SHP77 (cell line): ENCODE measurements at places on chromosomes 6 and 20.

- DNase-seq: no peak
Observed at GRCh38 chr20:6057691-6058090, 3.8 kb upstream of the LRRN4 start.

DNA sequence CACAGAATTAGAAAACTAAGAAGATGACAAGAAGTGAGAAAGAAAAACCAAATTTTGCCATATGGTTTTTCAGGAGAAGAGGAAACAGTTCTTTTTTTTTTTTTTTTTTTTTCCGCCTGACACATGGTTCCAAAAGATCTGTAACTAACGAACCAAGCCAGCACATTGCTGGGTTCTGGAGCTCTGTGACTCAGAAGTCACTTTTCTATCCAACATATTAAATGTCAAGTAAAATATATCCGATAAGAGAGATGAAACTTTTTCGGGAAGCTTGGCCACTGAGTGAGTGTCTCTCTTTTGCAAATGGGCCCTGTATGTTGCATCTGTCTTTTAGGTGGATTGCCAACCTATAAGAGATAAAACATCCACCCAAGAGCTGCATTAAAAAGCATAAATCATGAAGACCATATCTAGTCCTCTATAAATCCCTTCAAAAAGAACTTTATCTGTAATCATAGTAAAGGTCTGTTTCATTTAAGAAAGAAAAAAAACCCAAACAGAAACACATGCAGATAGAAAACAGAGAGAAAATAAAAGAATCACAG, 4.6 kb downstream of the METTL24 start:
- no peak for DNase-seq

GRCh38 chr6:168053086-168053956, 25.7 kb downstream of the FRMD1 start:
- no peak for DNase-seq

GRCh38 chr20:31590717-31591225, 14.3 kb upstream of the ID1 start:
- no peak for DNase-seq

DNA sequence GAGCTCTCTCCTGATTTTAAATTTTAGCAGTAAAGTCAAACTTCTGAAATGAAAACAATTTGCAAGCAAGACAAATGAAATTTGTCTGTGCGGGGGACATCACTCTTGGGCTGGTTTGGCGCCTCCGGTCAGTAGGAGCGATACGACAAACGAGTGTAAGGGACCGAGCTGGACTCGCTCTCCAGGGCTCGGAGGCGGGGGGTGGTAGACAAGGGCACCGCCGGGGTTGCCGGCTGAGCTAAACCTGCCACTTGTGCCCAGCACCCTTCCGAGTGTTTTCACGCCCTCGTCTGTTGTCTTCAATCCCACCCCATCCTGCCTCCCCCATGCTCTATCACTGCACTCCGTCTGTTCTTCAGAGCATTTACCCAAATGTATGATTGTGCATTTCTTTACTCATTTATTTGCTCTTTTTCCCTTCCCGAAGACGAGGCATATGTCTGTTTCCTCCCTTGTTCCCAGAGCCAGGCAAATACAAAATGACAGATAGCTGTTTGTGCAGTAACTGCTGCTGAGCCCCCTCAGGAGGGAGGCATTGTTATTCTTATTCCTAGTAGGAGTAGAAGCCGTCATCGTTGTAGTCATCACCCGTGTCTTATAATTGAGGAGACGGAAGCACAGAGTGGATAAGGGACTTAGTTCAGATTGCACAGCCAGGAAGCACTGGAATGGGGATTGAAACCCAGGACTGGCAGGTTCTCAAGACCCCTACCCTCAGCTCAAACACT, 62.8 kb upstream of the APCDD1L start:
- DNase-seq: no peak

DNA sequence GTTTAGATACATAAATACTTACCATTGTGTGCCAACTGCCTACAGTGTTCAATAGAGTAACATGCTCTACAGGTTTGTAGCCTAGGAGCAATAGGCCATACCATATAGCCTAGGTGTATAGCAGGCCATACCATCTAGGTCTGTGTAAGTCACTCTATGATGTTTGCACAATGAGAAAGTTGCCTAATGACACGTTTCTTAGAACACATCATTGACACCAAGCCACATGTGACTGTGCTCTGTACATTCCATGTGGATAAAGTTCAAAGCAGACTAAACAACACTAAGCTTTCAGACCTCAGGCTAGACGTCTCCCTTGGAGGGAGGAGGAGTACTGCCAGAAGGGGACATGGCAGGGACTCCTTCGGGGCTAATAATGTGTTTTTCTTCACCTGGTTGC, 93.6 kb downstream of the KIF16B start:
- DNase-seq: no peak

GRCh38 chr20:47907031-47907675, 121.9 kb upstream of the SULF2 start:
- no peak for DNase-seq
